Mucosa of gallbladder (tissue), 1 donor: ENCODE measurements at places on chromosomes 4 and X. TPM values are rescaled to one million over a fixed set of nuclear protein-coding genes. Genes with fewer than 3 reads are reported as not detected.

Gene HOPX
- 27.6 TPM for total RNA-seq

Gene TMEM154
- total RNA-seq: 2.2 TPM

Gene MAGEB1
- total RNA-seq: not detected

Gene PAGE2B
- not detected for total RNA-seq

Gene YIPF6
- 47.7 TPM for total RNA-seq

Gene SPIN3
- 12.5 TPM for total RNA-seq

Gene PPP4R3C
- total RNA-seq: not detected

- DNase-seq: no peak
These were observed 132.8 kb downstream of the DTHD1 start for GRCh38 chr4:36414248-36414647.

GRCh38 chr4:26227601-26228229 is 93.1 kb upstream of the RBPJ start:
- no peak for DNase-seq

DNA sequence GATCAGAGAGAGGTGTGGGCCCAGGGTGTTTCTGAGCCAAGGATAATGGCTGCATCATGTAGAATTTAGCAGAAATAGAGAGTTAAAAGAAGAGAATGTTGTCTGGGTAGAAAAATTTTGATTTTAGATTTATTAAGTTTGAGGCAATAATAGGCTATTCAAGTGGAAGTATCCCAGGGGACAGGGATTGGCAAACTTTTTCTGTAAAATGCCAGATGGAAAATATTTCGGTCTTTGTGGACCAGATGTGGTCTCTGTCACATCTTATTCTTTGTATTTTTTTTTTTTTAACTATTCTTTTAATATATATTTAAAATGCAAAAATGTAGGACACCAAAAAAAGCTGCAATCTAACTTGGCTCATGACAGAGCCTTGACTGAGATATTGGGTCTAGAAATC is 33.1 kb downstream of the IL15 start:
- DNase-seq: no peak

DNA sequence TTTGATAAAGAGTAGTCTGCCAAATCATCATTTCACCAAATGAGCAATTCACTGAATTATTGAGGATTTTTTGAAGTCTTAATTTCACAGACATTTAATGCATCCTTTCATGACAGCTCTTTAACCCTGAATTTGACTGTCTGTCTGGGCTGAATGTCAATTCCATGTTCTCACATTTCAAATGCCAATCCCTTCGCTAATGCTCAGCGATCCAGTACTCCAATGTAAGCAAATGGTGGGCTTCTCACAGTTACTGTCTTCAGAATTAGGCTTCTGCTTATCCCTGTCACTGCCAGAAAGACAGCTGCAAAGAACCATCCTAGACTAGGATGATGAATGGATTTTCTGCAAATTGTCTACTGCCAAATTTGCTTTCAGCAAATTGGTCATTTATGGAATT is 36.2 kb upstream of the USP38 start:
- DNase-seq: no peak

GRCh38 chr4:101695176-101695575 is 95.4 kb upstream of the BANK1 start:
- DNase-seq: no peak

- no peak for DNase-seq
These were observed 672 bp downstream of the LONRF3 start for GRCh38 chrX:118974908-118975671.

DNA sequence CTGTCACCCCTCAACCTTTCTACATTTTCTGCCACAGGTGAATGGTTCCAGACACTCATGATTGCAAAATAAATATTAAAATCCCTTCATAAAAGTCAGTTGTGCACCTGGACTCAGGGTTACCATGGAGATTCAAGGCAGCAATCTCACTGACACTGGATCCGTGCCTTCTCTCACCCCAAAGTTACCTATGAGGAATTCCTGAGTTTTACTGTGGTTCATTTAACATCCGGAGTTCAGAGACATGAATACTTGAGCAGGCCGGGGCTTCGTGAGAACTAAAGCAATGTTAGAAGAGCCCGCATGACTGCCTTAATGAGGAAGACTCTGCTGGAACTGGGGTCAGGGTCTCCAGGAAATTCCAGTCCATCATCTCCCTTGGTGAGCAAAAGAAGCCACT is 12.5 kb upstream of the CLNK start:
- no peak for DNase-seq

DNA sequence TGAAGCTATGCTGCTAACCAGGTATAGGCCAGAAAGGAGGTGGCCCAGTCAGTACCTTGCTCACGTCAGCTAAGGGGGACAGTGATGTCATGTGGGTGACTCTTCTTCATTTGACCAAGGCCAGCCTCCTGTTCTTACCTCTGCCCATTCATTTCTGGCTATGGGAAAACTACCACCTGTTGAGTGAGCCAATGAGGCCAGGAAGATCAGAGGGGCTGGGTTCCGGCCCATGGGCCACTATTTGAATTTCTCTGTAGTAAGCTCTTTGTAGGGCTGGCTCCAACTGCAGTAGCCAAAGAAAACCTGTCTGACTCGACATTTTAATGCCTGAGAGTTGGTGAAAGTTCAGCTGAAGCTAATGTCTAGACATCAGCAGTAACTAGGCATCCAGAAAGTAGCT is 102.6 kb downstream of the AKAP4 start:
- DNase-seq: no peak

GRCh38 chr4:38639242-38639641 is 24.8 kb upstream of the KLF3 start:
- DNase-seq: no peak

GRCh38 chr4:47109379-47109778 is 78.0 kb downstream of the GABRB1 start:
- no peak for DNase-seq

GRCh38 chrX:148771440-148771839 is 271.0 kb downstream of the AFF2 start:
- no peak for DNase-seq

DNA sequence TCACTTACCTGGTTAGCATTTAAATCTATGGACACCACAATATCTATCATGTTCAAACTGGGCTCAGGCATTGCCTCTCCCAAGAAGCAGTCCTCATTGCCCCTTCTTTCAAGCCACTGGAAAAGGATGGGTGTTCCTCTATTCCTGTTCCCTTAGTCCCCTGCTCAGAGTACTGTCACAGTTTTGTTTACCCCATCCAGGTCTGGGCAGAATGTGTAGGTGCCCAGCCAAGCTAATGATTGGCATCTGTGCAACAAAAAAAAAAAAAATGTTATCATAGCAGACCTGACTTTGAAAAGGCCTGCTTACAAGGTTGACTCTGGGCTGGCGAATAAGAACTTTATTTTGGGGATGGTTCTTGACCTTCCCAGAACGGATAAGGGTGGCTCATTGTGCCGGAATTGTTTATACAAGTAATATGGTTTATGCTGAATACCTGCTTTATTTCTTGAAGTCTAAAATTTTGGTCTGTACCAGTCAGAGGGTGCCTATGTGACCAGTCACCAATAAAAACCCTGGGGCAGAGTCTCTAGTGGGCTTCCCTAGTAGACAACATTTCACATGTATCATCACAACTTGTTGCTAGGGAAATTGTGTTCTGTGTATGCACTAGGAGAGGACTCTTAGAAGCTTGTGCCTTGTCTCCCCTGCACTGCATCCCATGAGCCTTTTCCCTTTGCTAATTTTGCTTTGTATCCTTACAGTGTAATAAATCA is 47.9 kb downstream of the JADE3 start:
- no peak for DNase-seq

DNA sequence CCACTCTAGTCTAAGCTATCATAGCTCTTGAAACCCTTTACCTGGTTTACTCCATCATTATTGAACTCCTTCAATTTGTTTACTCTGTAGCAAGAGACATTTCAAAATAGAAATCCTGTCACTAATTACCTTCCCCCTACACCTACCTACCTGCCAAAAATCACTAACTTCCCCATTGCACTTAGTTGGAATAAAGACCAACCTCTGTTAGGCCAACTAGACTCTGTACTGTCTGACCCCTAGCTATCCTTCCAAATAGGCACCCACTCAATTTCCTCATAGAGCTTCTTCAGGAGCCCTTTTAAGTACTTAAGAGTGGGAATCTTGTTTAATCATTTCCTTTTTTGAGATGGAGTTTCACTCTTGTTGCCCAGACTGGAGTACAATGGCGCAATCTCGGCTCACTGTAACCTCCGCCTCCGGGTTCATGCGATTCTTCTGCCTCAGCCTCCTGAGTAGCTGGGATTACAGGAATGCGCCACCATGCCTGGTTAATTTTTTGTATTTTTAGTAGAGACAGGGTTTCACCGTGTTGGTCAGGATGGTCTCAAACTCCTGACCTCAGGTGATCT is 8.9 kb upstream of the CDKL2 start:
- no peak for DNase-seq

DNA sequence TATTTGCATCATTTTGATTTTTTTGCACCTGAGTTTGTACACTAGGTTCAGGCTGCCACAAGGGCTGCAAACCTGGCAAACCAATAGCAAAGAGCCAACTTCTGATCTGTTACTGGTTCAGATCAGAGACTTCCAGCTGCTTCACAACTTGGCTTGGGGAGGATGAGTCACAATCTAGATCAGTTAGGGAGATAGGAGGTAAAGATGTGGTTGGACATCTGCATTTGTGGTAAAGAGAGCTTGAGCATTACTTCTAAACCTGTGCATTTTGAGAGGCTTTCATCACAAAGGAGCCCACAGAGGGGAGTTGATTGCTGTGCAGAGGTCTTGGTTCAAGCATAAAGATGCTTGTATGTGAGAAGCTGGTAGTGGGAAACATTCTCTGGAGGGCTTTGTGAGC is 34.5 kb downstream of the LINC00632 start:
- no peak for DNase-seq

- DNase-seq: no peak
These were observed 125.3 kb upstream of the GABRG1 start for GRCh38 chr4:46249106-46249505.

GRCh38 chr4:2060611-2061185 is 1.6 kb downstream of the NAT8L start:
- DNase-seq: no peak

DNA sequence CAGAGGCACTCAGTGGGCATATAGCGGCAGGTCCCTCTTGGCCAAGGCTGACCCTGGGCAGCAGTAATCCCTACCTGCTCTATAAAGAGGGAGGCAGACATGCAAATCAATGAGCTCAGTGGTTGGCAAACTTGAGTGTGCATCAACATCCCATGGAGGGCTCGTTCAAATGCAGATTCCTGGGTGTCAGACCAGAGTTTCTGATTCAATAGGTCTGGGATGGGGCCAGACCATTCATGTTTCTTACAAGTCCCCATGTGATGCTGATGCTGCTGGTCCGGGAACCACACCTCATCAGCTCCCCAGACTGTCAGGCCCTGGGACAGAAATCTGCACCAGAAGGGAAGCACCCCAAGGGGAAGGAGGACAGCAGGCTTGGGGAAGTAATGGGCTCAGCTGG is 38.9 kb upstream of the HMGB3 start:
- DNase-seq: no peak
